RCC 7860 (cell line): ENCODE measurements at places on chromosomes 11 and 22.

DNA sequence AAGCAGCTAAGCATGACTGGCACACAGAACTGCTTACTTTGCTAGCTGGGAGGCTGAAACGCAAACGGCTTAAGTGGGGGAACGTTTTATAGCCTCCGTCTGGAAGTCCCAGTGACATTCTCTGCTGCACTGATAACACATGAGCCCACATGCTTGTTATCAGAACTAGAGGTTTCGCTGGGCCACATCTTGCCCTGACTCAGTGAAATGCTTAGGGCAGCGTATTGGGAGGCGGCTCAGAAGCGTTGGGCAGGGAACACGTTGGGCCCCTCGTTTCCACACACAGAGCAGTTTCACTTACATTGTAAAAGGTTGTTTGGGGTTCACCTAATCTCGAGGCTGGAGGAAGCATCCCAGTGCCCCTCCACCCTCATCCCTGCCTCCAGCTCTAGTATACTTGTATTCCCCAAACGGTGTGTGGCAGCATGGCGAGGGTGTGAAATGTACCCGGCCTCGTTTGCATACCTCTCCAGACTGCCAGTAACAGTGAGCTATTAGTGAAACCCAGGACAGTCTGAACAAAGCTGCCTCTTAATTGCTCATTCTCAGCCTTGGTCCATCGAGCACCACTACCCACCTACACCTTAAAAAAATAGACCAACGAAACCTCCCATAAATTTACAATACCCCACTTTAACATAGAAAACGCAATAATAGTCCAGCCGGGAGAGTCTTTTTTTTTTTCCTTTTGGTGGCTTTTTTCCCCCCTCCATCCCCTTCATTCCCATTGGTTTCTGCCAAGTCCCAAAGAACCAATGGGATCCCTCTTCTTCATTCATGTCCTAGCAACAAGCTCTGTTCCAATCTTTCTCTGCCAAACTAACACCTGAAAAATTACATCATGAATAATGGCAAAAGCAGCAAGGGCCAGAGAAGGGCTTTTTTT, 218.8 kb upstream of the SORL1-AS1 start:
- no peak for DNase-seq

GRCh38 chr11:17601256-17601671, 54.2 kb downstream of the OTOG start:
- DNase-seq: no peak

DNA sequence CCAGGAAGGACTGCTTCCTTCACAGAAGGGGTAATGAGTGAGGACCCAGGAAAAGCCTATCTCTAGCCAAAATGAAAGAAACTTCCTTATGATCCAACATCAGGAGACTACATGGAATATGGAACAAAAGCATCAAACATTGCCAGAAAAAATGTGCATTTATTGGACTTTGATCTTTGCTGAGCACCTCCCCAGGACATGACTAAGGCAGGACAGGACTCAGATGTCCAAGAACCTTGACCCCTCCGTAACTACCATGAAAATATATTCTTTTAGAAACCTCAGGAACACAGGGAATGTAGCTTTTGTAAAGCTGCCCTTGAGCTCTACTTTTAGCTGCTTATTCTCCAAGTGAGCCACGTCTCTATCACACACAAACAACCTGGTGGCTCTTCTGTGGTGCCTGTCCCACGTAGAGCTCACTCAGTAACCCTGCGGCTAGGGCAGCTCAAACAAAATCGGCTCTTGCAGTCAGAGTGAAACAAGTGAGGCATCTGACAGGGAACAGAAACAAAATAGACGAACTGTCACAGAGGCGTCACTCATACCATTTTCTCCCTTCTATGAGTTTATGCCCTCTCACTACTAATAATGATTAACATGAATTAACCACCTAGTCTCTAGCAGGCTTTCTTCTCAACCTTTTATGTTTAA, 471.5 kb upstream of the API5 start:
- no peak for DNase-seq

- no peak for DNase-seq
Measured at GRCh38 chr22:20013382-20013871, 3.2 kb downstream of the ARVCF start.

DNA sequence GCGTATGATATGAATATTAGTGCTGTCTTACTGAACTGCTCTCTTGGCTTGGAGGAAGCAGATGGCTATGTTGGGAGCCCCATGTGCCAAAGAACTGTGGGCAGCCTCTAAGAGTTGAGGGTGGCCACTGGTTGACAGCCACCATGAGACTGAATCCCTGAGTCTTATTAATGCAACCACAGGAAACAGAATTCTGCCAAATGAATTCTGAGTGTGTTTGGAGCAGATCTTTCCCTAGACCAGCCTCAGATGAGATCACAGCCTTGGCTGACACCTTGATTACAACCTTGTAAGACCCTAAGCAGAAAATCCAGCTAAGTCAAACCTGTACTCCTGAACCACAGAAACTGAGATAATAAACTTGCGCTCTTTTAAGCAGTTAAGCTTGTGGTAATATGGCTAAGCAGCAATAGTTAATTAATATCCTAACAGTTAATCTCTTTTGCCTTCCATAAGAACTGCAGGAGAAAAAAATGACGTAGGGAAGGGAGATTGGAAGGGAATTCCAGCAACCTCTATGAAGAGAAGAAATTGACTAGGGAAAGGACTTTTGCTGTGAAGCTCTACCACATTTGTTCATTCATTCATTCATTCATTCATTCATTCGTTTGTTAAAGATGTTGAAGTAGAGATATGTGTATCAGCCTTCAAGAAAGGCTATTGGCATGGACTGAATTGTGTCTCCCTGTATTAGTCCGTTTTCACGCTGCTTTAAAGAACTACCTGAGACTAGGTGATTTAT, 26.8 kb downstream of the ADM start:
- no peak for DNase-seq

- peak; percentile 22 for DNase-seq
Measured at GRCh38 chr11:118171269-118172062, 5.0 kb downstream of the SCN2B start.

- no peak for DNase-seq
Measured at GRCh38 chr22:29383740-29384139, 4.6 kb downstream of the AP1B1 start.

DNA sequence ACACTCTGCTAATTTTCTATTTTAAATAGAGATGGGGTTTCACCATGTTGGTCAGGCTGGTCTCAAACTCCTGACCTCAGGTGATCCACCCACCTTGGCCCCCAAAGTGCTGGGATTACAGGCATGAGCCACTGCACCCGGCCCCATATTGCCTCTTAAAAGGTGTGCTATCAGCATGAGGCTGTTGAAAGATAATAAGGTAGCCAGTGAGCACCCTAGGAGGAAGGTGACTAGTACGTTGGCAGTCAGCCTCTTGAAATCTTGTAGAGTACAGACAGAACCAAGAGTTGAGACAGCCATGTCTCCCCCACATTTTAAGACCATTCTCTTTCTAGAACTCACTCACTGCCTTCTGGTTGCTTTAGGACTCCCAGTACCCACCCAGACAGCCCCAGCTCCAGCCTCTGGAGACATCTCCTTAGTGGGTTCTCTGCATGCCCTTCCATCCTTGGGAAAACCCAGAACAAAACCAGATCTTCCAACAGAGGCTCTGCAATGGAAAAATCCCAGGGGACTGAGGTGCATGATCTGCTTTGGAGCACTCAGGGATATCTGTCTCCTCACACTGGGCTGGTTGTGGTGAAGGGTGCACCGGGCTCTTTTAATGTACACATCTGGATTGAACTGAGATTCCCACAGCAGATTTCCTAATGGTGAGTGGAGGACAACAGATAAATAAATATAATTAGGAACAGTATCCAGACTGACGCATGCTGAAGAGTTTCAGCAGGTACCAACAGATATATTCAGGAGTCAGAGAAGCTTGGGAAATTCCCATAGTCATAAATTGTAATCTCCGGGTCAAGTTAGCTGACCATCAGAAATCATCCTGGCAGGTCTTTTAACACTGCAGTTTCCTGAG, 49.4 kb downstream of the LRRC74B start:
- no peak for DNase-seq

GRCh38 chr11:64453466-64453865, 94.5 kb downstream of the RPS6KA4 start:
- no peak for DNase-seq

DNA sequence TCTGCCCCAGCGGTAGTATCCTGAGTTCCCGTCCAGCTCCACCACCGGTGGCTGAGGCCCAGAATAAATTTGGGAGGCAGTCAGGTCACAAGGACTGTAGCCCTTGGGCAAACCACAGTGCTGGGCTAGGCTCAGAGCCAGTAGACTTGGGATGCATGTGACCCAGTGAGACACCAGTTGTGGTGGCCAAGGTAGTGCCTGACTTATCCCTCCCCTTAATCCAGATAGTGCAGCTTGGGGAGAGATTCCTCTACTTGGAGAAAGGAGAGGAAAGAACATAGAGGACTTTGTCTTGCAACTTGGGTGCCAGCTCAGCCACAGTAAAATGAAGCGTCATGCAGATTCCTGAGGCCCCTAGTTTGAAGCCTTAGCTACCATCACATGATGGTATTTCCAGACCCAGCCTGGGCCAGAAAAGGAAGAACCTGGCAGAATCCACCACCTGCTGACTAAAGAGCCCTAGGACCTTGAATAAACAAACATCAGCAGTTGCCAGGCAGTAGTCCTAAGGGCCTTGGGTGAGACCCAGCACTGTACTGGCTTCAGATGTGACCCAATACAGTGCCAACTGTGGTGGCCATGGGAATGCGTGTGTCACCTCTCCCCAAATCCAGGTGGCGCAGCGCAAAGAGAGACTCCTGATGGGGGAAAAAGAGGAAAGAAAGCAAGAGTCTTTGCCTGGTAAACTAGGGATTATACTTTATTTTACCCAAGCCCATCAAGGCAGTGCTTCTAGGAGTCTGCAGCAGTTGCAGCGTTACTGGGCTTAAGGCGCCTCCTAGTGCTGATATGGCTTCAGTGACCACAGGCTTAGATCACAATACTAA, 17.0 kb upstream of the DDX10 start:
- peak; percentile 57 for DNase-seq

DNA sequence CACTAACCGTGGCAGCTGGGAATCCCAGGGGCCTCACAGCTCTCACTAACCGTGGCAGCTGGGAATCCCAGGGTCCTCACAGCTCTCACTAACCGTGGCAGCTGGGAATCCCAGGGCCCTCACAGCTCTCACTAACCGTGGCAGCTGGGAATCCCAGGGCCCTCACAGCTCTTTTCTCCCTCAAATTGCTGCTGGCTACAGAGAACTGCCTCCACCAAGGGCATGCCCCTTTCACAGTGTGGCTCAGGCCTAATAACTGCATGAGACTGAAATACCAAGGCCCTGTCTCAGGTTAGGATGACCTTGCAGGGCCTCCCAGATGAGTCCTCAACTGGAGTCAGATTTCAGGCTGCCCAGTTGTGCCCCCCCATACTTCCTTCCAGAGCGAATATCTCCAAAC, 35.1 kb upstream of the GGTLC2 start:
- DNase-seq: no peak

DNA sequence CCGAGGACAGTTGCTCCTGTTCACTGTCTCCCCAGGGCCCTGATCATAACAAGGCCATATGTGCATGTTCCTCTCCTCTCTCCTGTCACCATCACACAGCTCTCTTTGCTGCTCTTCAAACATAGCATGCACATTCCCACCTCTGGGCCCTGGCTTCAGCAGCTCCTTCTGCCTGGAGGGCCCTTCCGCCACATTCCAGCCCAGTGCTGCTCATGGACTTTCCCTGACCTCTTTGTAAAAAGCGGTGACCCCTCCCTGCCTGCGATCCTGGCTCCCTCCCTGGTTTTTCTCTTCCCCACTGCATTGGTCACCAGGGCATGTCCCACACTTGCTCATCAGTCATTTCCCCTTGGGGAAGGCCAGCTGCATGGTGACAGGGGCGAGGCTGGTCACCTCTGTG, 98.2 kb downstream of the MYO18B start:
- DNase-seq: peak; percentile 68

- DNase-seq: peak; percentile 77
Measured at GRCh38 chr22:18103527-18104269, 6.9 kb upstream of the TUBA8 start.

- DNase-seq: no peak
Measured at GRCh38 chr11:31977343-31977742, 113.5 kb upstream of the RCN1 start.

DNA sequence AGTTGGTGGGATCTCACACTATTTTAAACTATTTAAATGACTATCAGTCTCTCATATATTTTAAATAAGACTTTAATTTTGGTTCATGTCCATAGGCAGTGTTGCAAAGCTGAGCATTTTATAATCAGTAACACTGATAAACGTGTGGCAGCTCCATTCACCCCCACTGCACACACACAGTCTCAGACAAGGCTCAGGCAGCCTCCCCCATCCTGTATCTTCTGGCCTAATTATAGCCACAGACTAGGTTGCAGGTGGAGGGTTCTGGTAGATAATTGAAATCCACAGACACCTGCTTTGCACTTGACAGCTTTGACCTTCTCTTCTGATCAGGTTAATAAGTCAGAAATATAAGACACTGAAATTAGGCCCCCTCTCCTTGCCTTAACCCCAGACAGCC, 118.5 kb upstream of the LDLRAD3 start:
- no peak for DNase-seq

GRCh38 chr11:66068923-66069714, 953 bp upstream of the PACS1 start:
- DNase-seq: no peak

- no peak for DNase-seq
Measured at GRCh38 chr11:120516461-120517389, 5.2 kb downstream of the GRIK4 start.

- DNase-seq: no peak
Measured at GRCh38 chr11:10730151-10730550, 20.9 kb upstream of the CTR9 start.

GRCh38 chr22:40271440-40271839, 74.9 kb upstream of the ADSL start:
- no peak for DNase-seq

DNA sequence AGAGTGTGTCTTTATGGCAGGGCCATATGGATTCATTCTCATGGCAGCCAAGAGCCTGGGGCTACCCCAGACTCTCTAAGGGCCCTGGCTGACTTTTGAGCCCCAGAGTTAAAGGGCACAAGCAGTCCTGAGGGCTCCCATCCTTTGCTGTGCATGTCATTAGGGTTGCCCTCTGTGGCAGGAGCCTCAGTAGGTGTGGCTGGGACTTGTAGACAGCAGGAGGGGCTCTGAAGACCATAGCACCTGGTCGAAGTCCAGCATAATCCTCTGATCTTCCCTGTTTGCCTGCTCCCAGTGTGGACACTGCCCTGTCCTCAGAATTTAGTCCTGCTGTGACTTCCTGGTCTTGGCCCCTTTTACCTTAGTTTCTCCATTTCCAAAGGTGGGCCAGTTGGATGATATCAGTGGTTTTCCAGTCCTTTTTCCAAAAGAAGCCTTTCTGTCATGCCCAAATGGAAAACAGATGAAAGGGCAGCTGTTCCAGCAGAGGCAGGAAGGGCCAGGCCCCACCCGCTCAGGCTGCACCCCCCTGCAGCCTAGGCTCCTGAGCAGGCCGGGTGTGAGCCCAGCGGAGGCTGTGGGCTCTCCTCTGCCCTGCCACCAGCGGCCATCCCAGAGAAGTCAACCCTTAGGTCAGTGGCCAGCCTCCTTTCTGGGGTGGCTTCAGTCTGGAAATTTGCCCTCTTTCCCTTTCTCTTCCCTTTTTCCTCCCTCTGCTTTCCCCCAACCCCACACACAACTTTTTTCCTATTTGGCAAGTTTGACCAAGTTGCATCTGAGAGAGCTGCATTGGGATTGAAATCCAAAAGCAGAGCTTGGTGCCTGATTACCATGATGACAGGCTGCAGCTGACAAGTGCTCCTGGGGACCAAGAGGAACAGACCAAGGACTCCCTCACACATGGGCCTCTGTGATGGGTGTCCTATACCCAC, 32.8 kb upstream of the SUSD2 start:
- DNase-seq: no peak
